ENCODE measurements at places on chromosomes 5 and 9. TPM values are rescaled to one million over a fixed set of nuclear protein-coding genes. Genes with fewer than 3 reads are reported as not detected.

EFCAB9 gene
- not detected for total RNA-seq

DNA sequence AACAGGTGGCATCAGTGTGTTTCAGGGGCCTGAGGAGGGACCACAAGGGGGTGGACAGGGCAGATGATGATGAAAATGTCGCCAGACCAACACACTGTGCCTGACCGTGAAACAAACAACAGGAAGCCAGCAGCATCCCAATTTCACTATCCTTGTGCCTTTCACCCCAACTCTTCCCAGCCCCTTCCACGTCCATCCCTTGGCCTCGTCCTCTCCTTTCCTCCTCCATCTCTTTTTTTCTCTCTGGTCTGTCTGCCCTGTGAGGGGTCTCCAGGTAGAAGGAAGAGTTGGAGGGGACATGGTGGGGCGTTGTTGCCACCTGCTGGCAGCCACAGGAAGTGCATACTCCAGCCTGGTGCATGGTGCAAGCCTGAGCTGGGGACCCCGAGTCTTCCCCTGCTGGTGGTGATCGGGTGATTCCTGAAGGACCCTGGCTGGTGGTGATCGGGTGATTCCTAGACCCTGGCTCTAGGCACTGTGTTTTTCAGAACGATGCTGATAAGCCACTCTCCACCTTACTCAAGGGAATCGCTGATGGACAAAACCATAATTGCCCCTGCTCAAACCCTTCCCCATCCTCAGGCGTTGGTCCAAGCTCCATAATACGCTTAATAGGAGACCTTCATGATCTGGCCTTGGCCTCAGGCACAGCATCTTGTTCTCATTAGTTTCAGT is 21.7 kb upstream of the NSD1 start:
- peak; percentile 62 for DNase-seq

SKP2 gene
- total RNA-seq: 38.6 TPM

- DNase-seq: peak; percentile 53
These were observed 27.1 kb upstream of the TLE1 start for GRCh38 chr9:81716409-81716808.

CEP120 gene
- total RNA-seq: 20.1 TPM

DNA sequence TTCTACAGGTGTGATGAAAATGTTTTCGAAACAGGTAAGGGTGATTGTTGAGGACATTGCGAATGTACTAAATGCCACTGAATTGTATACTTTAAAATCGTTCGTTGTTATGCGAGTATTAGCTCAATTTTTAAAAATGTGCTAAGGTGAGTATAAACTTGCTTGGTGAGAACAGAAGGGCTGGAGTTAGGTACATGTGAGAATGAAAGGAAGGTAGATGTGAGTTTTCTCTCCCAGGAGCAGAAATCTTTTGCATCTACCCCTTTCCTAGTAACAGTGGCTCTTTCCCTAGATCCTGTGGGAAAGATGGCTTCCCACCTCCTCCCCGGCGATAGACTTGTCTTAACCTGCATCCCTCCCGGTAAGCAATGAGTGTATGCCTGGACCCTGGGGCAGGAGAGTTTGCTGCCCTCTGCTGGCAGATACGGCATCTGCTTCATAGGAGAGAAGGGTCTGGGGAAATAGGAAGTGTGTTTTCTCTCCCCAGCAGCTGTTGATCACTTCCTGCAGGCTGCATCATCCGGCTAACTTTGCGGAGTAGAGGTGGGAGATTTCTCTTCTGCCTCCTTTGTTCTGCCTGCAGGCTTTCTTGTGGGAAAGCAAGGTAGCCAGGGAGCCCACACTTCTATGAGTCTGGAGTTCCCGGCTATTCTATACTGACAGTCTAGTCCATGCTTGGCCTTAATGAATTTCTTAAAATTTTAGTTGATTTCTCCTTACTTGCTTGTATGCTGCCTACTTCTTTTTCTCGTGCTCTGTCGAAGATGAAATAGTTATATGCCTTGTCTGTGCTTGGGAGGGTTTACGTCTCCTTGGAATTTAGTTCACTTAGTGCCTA is 373.3 kb upstream of the SEMA6A start:
- peak; percentile 34 for DNase-seq

GRCh38 chr5:56307714-56308333 is 74.7 kb upstream of the ANKRD55 start:
- no peak for DNase-seq

ARHGEF39 gene
- total RNA-seq: 15.5 TPM

DNA sequence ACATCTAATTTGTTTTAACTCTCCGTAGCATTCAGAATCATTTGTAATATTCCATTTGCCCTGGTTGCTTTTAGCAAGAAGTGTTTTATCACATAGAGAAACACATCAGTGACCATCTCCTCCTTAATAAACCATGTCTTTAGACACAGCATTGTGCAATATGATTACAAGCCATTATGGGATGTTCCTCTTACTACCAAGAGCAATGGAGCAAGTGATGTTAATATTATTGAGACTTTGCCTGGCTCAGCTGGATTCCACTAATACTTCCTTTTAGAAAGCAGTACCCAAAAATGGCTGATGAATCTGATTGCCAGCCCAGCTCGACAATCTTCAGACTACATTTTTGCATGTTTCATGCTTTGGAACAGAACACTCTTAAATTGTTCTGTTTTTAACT is 364.2 kb downstream of the OSTF1 start:
- DNase-seq: no peak

SAPCD2 gene
- 32.5 TPM for total RNA-seq

PCDHGC5 gene
- not detected for total RNA-seq

GRCh38 chr5:142210864-142211412 is 102.4 kb downstream of the NDFIP1 start:
- no peak for DNase-seq

DNA sequence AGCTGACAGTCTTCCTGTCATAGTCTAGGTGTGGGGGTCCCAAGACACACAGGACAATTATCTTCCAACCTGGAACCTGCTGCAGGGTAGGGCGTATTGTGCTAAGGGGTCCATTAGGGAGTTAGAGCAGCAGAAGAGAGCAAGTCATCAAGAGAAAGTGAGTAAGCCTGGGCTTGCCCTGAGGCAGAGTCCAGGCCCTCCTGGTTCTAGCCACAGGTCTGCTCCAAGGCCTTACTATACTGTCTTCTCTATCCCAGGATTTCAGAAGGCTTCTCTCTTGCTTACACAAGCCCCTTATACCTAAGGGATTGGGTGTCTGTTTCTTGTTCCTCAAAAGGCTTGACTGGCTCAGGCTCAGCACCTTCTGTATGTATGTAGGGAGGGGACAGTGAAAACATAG is 7.7 kb downstream of the P4HA2 start:
- no peak for DNase-seq

GRCh38 chr5:141856037-141856790 is 22.0 kb downstream of the PCDH1 start:
- DNase-seq: no peak

DNA sequence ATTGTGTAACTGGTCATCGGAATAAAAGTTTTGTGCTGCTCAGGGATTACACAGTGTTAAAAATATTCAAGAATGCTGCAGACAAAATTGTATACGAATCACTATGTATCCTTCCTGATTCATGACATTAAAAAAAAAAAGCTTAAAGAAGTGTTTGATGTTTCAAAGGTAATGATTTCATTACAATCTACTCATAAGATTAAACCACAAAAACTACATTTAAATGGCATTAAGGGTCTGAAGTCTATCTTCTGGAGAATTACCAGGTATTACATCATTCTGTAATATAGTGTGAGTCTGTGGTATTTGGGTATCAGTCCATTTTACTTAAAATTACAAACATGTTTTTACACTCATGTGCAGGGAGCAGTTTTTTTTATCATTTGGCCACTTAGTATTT is 324.4 kb downstream of the NDUFS4 start:
- DNase-seq: no peak

DNA sequence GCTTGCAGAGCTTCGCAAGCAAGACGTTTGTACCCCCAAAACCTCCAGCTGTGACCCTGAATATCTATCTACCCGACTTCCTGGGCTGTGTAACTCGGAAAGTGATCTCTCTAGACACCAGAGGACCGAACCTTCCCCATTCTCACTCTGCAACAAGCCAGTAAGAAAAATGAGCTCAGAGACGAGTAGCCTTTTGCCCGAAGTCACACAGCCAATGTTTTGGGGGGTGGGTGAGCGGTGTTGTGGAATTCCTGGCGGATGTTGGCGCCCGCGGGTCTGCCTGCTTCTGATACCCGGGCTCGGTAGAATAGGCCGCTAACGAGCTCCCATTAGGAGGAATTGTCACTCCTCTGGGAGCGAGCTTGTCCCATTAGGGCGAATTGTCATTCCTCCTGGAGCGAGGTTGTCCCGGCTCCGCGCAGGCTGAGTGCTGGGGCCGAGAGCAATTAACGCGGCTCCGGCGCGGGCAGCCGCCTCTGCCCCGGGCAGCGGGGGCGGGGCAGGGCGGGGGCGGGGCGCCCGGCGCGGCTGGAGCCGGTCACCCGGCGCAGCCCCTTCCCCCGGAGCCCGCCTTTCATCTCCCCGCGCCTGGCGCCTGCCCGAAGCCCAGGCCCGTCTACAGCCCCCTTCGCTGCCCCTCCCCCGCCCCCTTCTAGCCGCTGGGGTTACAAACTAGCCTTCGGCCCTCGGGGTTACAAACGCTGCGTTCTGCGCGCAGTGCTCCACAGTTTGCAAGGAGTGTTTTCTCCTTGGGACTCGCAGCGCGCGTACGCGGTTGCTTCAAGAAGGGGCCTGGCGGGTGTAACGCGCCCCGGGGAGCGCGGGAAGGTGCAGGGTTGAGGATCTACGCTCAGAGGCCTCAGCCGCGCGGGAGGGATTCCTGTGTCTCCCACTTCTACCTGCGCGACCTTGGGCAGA is 3.5 kb upstream of the MSX2 start:
- peak; percentile 24 for DNase-seq

CTNNA1 gene
- 394 TPM for total RNA-seq

- DNase-seq: no peak
These were observed 43.1 kb upstream of the SLC2A8 start for GRCh38 chr9:127353882-127354281.

EPB41L4A gene
- total RNA-seq: 0.53 TPM

MORN5 gene
- total RNA-seq: not detected

GRCh38 chr9:85741095-85741874 is 469 bp downstream of the AGTPBP1 start:
- DNase-seq: peak; percentile 44

DNA sequence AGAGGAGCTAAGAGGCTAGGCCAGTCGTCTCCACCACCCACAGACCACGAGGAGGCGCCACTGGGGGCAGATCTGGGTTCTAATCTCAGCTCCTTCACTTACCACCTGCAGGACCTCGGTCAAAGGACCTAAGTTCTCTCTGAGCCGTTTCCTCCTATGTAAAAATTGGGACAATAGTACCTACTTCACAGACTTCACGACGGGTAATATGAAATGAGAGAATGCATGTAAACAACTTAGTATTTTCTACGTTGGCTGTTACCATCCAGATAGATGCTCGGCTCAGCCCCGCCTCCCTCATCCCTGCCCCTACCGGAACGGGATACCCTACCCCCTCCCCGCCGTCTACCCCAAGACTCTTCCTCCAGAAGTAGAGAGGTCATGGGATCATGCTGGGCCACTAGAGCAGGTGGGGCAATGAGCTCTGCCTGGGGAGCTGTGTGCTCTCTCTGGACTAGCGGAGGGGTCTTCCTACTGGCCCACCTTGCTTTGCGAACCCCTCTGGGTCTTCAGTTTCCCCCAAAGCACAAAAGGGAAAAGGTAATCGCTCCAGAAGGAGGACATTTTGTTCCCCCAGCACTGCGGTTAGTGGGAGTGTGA is 541 bp downstream of the GNPDA1 start:
- DNase-seq: peak; percentile 37

PKD2L2 gene
- not detected for total RNA-seq

DNA sequence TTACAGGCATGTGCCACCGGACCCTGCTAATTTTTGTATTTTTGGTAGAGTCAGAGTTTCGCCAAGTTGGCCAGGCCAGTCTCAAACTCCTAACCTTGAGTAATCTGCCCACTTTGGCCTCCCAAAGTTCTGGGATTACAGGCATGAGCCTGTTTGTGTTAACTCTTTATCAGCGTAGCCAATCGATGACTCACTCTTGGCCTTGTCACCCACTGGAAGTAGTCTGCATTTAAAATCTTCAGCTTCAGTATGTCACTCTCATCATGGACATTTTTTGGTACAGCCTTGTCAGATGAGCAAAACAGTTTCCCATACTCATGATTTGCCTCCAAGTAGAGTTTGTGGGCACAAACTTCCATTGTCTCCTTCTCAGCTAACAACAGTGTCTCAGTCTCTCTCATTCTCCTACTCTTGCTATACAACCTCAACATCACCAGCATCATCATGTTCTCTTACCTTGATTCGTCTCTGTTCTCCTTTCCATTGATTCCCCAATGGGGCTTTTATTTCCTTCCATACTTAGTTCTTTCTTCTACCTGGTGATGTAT is 22.5 kb downstream of the MUSK start:
- DNase-seq: peak; percentile 55

DNA sequence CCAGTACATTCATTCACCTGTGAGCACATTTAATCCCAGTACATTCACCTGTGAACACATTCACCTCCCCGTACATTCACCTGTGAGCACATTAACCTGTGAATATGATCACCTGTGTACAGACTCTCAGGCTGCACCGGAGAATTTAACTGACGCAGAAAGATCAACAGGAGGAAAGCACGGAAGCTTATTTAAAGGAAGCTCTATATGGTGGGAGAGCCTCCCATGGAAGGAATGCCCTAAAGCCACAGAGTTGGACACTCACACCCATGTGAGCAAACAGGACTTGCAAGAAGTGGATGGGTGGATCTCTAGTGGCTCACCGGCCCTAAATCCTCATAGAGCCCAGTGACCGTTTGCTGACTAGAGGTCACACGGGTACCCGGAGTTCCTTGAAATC is 38.2 kb downstream of the TRIP13 start:
- no peak for DNase-seq
